ENCODE measurements at places on chromosomes 7 and 10.
A peak's percentile ranks its signal among the peaks of the same experiment; 100 is the strongest.

DNA sequence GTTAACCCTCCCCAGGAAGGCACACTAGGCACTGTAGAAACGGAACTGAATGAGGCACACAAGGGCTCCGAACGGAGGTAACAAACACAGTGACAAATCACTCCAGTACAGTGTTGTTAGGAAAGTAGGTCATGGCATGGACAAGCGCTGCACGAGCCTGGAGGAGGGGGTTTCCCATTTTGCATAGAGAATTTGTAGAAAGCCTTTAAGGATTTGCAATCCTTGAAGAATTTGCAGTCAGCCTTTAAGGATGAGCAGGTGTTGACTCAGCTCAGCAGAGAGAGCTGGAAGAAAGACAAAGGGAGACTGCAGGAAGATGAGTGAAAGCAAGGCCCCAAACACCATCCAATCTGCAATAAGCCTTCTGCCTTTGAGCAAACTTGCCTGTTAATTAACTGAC is 51.1 kb upstream of the PPP1R3C start:
- DNase-seq = no peak

- DNase-seq = peak; percentile 60
These were observed 49.5 kb downstream of the CHN2 start for GRCh38 chr7:29243910-29244655.

DNA sequence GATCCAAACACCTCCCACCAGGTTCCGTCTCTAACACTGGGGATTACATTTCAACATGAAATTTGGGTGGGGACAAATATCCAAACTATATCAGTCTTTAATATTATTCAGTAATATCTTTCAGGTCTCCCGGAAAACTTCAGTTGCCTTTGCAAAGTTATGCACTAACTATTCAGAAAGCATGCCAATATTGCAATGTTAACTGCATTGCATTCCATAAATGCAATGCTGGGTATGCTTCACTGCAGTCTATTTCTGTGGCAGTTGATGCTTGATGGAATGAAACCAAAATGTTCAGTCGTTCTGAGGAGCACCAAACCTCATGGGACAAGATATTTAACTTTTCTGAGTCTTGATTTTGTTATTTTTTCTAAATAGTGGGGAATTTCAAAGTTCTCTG is 147.5 kb downstream of the SLC16A9 start:
- DNase-seq = no peak

DNA sequence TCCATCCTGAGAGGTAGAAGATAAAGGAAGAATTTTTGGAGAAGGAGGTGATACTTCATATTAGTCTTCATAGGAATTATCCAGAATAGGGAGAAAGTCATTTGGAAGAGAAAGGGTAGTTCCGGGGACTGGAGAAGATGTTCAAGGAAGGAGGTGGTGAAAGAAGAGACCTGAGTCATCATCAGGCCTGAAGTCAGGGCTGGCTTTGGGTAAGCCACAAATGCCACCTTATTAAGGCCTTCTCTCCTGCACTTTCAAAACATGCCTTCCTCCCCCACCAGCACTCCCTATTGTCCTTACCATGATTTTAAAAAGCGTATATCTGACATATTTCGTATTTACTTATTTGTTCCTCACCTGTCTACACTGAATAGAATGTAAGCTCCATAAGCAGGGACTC is 112.2 kb upstream of the LRGUK start:
- no peak for DNase-seq

GRCh38 chr7:30253796-30254165 is 30.6 kb upstream of the ZNRF2 start:
- DNase-seq = no peak

DNA sequence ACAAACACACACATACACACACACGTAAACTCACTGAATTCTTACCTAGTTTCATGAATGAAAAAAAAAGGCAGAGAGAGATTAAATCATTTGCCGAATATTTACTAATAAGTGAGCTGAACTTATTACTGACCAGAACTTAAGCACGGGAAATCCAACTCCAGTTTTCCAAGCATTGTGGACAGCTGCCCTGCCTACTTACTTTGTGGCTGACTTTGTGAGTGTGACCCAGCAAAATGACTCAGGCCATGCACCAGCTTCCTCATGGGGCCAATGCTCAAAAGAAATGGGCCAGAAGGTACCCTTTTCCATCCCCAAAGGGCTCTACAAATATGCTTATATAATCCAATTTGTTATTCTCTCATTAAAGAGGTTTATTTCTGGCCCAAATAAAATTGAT is 87.4 kb upstream of the RHOBTB1 start:
- no peak for DNase-seq

- DNase-seq = no peak
These were observed 67.9 kb downstream of the MTURN start for GRCh38 chr7:30202671-30203070.

GRCh38 chr7:130486114-130486953 is 5.6 kb upstream of the MEST start:
- DNase-seq = peak; percentile 83

GRCh38 chr10:96263669-96264068 is 7.7 kb downstream of the BLNK start:
- no peak for DNase-seq

GRCh38 chr10:33876584-33877400 is 542.3 kb upstream of the NRP1 start:
- no peak for DNase-seq

- no peak for DNase-seq
These were observed 313.4 kb downstream of the CXCL12 start for GRCh38 chr10:44071479-44071878.

GRCh38 chr10:106705681-106706100 is 458.8 kb downstream of the SORCS1 start:
- peak; percentile 81 for DNase-seq

GRCh38 chr7:67913604-67914003 is 917.0 kb downstream of the TYW1 start:
- DNase-seq = no peak

- no peak for DNase-seq
These were observed 91.5 kb downstream of the XPNPEP1 start for GRCh38 chr10:109831846-109832245.

GRCh38 chr10:101650863-101651262 is 44.1 kb downstream of the FBXW4 start:
- no peak for DNase-seq

DNA sequence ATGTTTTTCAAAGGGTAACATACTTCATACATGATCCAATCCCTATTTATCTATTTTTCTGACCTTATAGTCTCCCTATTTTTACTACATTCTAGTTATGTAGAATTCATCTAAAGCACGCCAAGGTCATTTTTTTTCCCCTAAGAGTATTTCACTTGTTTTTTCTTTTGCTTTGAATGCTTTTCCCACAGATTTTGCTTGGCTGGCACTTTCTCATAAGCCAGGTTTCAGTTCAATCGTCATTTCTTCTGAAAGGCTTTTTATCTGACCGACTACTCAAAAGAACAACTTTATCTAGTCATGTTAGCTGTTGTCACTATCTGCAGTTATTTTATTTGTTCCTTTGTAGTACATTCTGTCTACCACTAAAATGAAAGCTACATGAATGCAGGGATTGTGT is 1274.6 kb downstream of the REEP3 start:
- DNase-seq = no peak

- DNase-seq = no peak
These were observed at the start of gene PDE1C for GRCh38 chr7:32070406-32071360. Gene PDE1C (minus strand): TSS chr7:32070407.
